Right atrium auricular region (tissue), 2 donors: ENCODE measurements at places on chromosomes 3 and 15. TPM values are rescaled to one million over a fixed set of nuclear protein-coding genes. Genes with fewer than 3 reads are reported as not detected.

The P3H2 gene
- total RNA-seq, result 5.4 TPM

The CHDH gene
- 2.2 TPM for total RNA-seq

The GOLGA8G gene
- total RNA-seq, result not detected

The IGF2BP2 gene
- total RNA-seq, result 19.2 TPM

The C3orf62 gene
- 1.5 TPM for total RNA-seq

The LSAMP gene
- total RNA-seq, result 1.7 TPM

The WDR76 gene
- total RNA-seq, result 3.7 TPM

The LOXL1 gene
- total RNA-seq, result 22.2 TPM

The VIPR1 gene
- total RNA-seq, result 6.2 TPM

The C2CD4A gene
- 0.16 TPM for total RNA-seq

The GRAMD1C gene
- total RNA-seq, result 1.2 TPM

The TEX9 gene
- total RNA-seq, result 0.67 TPM

The CD96 gene
- total RNA-seq, result 0.85 TPM

The ZSCAN2 gene
- total RNA-seq, result 4.9 TPM

The GOLGA8J gene
- not detected for total RNA-seq

The PLSCR2 gene
- not detected for total RNA-seq

The IFT122 gene
- total RNA-seq, result 18.5 TPM

The ASTE1 gene
- 1.2 TPM for total RNA-seq

The LRTM1 gene
- total RNA-seq, result not detected

The WWTR1 gene
- 53.4 TPM for total RNA-seq

The RARB gene
- 22.8 TPM for total RNA-seq

The GLDN gene
- total RNA-seq, result 9.4 TPM

The ZNF654 gene
- 6.8 TPM for total RNA-seq

The FETUB gene
- not detected for total RNA-seq

The CELSR3 gene
- total RNA-seq, result 0.59 TPM

The ST8SIA2 gene
- total RNA-seq, result 0.35 TPM

The MUC4 gene
- not detected for total RNA-seq

The DHX30 gene
- total RNA-seq, result 57.6 TPM

The CPLX3 gene
- 1.1 TPM for total RNA-seq

The UBAP1L gene
- total RNA-seq, result 1.1 TPM

The ALDH1A3 gene
- total RNA-seq, result 14.7 TPM

The ADAMTS17 gene
- total RNA-seq, result 4.4 TPM

The BOC gene
- total RNA-seq, result 10.6 TPM

The BRPF1 gene
- 15.3 TPM for total RNA-seq

The CCDC9B gene
- total RNA-seq, result 32.2 TPM

The CEMIP gene
- 0.22 TPM for total RNA-seq

The CFAP91 gene
- 3.1 TPM for total RNA-seq

The TIPIN gene
- total RNA-seq, result 1.4 TPM

The INSYN1 gene
- 32.7 TPM for total RNA-seq

The STRIT1 gene
- not detected for total RNA-seq

The ADIPOQ gene
- 2.4 TPM for total RNA-seq

The IQCF6 gene
- total RNA-seq, result not detected

The XCR1 gene
- total RNA-seq, result not detected

The SLC6A20 gene
- not detected for total RNA-seq
